Tibial nerve (tissue), 4 donors: ENCODE measurements at places on chromosomes 7 and 10. TPM values are rescaled to one million over a fixed set of nuclear protein-coding genes. Genes with fewer than 3 reads are reported as not detected.

GRCh38 chr7:156943091-156944041 lies 6.1 kb upstream of the NOM1 start:
- DNase-seq = no peak

DNA sequence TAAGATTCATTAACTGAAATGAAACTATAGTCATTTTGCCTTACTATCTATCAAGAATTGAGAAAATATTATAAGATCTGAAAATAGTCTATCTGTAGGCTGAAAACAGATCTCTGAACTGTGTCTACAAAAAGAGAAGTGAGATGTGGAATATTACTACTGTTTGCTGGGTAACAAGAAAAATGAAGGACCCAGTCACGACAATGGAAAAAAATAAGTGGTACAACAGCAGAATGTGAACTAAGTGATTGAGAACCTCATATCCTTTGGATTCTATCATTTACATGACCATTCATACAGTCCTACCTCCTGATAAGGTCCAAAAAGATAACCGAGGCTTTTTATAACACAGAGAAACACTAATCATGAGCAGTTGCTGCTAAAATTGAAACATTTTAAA lies 94.3 kb downstream of the UBE2H start:
- no peak for DNase-seq

GRCh38 chr10:87761153-87761552 lies 56.9 kb downstream of the ATAD1 start:
- no peak for DNase-seq

PDE6C gene
- total RNA-seq = not detected

CYP3A7 gene
- total RNA-seq = 0.22 TPM
